ENCODE measurements at places on chromosomes 7 and 10.

DNA sequence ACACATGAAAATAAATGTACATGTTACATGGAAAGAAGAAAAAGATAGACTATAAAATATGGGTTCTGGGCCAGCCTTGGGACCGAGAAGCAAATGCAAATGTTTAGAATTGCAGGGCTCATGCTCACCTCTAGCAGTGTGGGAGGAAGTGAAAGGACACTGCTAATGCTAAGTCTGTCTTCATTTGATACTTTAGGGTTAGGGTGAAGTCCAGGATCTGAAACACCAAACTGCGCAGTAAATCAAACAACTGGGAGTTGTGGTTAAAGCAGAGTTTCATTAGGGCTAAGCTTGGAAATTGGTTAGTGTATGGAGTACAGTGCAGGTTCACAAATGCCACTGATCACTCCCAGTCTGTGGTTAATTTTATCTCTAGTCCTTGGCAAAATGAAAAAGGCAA is 73.2 kb upstream of the PDK4 start:
- DNase-seq, result no peak

GRCh38 chr7:49790209-49790608 is 16.8 kb downstream of the VWC2 start:
- DNase-seq, result no peak

GRCh38 chr10:110501142-110501937 is 3.6 kb downstream of the DUSP5 start:
- peak; percentile 26 for DNase-seq

DNA sequence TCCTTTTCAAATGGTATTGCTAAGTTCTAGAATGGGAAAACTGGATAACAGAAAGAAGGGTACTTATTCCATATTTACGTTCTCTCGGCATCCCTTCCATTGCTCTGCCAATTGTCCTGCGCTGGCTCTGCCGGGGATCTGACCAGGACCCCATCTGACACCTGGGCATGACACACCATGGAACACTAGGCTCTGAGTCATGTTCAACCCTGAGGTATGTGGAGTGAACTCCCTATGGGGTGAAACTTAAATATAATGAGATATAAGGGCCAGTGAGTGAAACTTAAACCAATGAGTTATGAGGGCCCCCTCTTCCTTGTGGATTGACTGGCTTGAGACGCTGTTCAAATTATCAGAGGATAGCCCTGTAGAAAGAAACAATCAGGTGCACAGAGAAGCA is 55.1 kb upstream of the ZEB1 start:
- DNase-seq, result no peak

- peak; percentile 93 for DNase-seq
Observed at GRCh38 chr10:101031128-101031795, at the start of the genes PDZD7 and SFXN3. TSS of gene PDZD7 (minus strand) at chr10:101031129. CDS start at chr10:101030219, 910 bp downstream. TSS of gene SFXN3 (plus strand) at chr10:101031234. CDS start at chr10:101034695, 3,461 bp downstream.

DNA sequence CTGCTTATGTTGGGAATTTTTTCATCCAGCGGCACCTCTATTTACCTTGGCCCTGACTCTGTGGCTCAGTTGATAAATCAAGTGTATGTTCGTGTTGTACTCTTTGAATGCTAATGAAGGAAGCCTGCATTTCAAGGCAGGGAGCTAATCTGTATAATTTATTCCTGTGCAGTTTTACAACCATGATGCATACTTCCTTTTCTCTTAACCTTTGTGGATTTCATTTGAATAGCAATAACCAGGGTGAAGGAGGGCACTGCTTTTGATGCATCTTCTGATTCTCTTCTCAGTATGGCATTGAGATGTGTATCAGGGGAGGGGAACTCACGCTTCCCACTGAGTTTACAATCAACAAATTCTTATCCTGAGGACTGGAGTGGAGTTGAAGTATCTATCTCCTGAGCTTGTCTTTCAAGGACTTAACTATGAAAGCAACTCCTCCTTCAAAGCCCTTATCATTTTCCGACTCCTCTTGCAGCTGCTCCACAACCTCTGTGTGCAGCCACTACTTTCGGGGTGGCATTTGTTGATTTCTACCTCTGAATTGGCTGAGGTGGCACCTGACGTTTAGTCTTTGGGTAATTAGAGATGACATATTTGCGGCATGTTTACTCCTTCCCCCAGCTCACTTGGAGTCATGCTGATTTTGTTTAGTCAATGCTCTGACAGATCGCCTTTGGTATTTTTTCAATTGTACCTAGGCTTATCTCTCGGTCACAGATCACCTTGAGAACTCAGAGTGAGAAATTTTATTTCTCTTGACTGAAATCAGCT is 275.2 kb downstream of the PHTF2 start:
- DNase-seq, result no peak

DNA sequence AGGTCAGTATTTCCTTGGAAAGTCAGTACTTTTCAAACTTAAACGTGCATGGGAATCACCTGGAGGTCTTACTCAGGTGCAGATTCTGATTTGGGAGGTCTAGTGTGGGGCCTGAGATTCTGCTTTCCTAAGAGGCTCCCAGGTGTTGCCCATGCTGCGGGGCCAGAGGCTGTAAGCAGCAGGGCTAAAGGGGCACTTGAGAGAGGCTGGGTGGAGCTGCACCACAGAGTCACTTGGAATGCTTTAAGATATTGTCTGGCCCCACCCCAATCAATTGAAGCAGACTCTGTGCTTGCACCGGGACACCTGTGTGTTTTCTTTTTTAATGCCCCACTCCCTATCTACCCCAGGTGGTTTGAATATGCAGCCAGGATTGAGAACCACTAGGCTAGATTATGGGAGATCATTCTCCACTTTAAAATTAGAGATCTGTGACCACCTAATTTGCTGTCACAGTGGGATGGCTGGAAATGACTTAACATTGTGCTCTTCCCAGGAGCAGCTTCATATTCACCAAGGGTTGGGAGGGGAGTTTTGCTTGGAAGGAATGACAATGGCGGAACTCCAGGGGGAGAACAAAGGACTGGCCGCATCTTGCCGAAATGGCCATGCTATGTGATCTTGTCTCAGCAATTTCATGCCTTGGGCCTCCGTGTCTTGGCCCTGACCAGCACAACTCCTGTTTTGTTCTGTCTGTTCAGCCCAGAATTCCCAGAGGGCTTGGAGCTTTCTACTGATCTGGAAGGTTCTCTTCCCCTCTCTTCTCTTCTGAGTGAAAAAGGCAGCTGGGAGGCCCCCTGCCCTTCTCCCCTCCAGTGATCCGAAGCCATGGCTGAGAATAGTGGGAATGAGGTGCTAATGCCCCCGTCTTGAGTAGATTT is 80.2 kb downstream of the FAM241B start:
- DNase-seq, result no peak

Measured in CD8-positive, alpha-beta T cell (primary cell).